GM12891 (cell line): ENCODE measurements at places on chromosomes 4 and X.

GRCh38 chr4:148630051-148630450 is 187.8 kb upstream of the NR3C2 start:
- DNase-seq, result no peak

DNA sequence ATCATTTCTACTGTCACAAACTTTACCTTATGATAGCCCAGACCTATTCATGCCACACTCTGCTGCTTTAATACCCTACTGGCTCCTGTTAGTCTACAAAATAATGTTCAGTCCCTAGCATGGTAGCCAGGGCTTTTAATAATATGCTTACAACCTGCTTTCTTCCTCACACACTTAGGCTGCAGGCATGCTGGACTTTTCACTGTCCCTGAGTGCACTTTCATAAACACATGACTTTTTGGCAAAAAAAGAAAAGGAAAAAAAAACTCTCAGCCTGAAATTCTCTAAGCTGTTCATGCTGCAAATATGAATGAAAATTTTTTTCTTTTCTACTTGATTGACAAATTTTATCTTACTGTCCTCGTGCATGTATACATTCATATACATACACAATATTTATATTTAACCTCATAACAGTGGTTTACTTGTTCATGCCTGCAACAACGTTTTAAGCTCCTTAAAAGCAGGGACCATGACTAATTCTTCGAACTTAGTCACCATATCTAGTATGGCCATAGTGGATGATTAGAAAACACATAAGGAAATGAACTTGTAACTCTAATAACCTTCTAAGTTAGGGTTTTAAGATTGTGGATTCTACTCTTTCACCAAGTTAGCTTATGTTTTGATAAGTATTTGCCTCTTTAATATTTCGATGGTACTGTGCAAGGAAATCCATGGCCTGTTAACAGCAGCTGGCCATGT is 229.5 kb downstream of the SPCS3 start:
- no peak for DNase-seq

- no peak for DNase-seq
These were observed 69.1 kb downstream of the MOSPD2 start for GRCh38 chrX:14942341-14942740.

DNA sequence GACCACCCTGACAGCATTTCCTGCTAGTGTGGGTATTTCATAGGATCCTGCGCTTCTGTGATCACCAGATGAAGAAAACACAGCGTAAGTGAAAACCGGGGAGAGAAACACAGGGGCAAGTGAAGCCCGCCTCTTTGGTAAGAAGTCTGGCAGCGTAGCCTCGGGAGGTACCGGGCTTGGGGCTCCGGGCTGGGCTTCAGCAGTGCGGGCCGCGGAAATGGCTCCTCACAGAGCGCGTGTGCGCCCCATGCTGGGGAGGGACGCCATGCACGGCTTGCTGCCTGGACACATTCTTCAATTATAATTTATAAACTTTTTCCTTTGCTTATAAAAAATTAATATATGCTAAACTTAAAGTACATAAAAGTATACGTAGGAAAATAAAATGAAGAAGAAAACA is 151.5 kb downstream of the AFAP1 start:
- no peak for DNase-seq

GRCh38 chrX:44314808-44315207 is 28.7 kb downstream of the EFHC2 start:
- no peak for DNase-seq

DNA sequence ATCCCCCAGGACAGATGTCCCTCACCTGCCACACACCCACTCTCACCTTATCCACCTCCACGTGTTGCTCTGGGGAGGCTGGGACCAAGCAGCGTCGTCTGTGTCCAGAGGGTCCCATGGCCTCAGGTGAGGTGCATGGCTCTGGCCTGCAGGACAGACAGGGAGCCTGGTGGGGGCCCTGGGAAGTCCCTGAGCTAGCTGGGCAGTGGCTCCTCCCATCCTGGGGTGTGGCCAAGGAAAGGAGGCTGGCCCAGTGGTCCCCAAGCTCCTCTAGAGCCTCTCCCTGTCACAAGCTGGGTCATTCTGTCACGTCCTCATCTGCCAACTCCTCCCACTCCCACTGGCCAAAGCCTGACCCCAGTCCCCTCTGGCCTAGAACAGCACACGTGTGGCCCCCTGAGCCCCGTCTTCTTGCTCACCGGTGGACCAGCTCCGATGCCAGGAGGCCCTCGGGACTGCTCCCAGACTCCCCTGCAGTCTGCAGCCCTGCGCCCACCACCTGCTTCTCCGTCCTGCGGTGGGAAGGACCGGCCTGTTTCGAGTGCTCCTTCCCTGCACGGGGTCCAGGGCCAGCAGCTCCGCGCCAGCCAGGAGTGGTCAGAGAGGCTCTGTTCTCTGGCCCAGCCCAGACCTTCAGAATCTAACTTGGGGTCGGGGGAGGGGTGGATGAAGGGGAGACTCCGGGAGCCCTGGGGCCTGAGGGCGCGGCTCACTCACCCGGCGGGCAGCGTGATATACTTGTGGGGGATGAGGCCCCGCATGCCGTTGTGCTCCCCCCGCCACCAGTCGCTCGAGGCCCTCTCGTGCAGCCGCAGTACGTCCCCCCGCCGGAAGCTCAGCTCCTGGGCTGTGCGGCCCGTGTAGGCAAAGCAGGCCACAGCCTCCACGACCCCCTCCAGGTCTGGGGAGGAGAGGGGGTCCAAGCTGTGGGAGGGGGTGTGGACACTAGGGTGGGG is 4.8 kb downstream of the AVPR2 start:
- no peak for DNase-seq

DNA sequence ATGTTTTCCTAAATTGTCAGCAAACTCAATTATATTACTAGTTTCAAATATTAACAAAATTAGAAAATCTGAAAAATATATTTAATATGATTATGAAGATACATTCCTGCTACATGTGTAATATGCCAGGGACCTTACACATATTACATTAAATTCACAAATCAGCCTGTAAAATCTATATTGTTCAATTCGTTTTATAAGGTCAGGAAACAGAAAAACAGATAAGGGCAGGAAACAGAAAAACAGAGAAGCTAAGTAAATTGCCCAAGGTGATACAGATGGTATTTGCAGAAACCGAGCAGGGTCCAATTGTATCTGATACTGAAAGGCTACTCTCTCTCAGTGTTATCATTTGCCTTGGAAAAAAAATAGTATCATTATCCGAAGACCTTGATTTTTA is 739.0 kb downstream of the DMD start:
- DNase-seq, result no peak

DNA sequence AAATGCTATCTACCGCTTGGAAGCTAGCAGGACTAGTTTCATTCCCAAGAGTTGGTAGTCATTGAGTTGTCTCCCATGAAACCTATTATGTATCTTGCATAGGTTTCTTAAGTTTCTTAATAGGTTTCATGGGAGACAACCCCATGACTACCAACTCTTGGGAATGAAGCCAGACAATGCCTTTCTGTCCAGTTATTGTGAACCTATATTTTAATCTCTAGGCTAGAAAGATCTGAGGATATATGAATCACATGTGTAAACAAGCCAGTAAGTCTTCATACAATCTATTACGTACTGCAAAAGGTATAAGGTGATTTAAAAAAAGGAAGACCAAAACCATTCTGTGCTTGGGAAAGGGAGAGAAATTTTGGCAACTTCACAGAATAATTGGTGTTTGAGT is 162.6 kb downstream of the INPP4B start:
- DNase-seq, result no peak

DNA sequence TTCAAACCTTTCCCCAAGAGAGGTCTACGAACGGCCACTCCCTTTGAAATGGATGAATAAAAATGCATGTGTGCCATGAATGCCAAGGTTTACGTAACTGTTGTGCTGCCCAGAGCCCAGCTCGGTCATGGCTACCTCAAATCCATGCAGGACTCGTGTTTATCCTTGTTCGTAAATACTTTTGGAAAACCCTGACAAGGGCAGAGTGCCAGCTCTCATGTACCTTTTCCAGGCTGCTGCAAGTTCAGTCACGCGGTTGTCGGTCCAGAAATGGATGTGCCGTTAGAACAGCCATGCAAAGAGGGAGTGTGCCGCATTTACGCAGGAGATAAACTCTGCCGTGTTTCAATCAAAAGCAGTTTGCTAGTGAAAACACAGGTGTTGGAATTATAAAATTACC is 123.4 kb downstream of the AMELX start:
- DNase-seq, result no peak

DNA sequence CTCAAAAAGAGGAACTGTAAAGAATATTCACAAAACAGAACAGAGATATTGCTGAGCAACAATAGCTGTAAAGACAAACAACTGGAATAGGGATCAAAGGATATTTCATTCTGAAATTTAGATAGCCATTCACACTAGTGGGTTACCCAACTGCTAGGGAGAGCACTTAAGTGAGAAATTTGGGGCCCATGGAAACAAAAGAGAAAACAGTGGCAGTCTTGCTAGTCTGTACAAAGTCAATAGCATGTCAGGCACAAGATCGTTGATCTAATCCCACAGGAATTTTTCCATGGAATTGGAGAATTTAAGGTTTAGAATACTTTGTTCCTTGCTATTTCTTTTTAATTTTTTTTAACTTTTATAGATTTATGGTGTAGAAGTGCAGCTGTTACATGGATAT is 467.0 kb downstream of the PCDH18 start:
- no peak for DNase-seq

GRCh38 chrX:118126286-118126685 is 9.7 kb upstream of the KLHL13 start:
- no peak for DNase-seq

DNA sequence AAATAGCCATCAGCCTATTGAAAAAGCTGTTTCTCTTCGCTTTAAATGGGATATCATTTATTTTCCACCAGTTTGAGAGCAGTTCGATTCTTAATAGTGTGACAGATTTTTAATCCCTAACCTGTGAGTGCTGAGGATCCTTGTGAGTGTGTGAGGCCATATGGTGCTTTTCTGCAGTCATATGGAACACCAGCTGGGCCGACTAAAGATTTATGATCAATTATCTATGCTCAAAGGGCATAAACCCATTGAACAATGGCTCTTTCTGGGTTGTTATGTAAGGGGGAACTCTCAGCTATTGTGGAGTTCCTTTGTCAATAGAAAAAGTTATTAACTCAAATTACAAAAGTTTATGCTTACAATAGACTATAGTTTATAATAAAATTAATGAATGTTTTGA is 1003.6 kb downstream of the FAT4 start:
- DNase-seq, result no peak

GRCh38 chr4:26263165-26263564 is 57.6 kb upstream of the RBPJ start:
- DNase-seq, result no peak

GRCh38 chr4:93635943-93636342 is 192.6 kb upstream of the ATOH1 start:
- no peak for DNase-seq

- no peak for DNase-seq
These were observed 628.8 kb downstream of the SPRY1 start for GRCh38 chr4:124025428-124025827.

GRCh38 chr4:55795341-55795740 is 24.2 kb upstream of the EXOC1L start:
- DNase-seq, result no peak

- no peak for DNase-seq
These were observed 1044.2 kb downstream of the GLUD2 start for GRCh38 chrX:122091571-122091970.

DNA sequence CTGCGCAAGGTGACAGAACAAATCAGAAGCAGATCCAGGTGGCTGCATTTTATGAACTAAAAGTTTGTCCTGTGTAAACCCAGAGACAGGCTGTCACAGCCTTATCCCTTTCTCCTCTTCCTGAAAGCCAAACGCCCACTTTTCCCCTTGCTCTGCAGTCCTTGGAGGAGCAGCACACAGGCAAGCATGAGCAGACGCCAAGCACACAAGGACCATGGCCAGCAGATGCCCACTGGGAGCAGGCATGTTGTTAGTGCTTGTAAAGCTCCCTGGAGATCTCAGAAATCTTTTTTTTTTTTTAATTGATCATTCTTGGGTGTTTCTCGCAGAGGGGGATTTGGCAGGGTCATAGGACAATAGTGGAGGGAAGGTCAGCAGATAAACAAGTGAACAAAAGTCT is 11.5 kb upstream of the HOPX start:
- no peak for DNase-seq

DNA sequence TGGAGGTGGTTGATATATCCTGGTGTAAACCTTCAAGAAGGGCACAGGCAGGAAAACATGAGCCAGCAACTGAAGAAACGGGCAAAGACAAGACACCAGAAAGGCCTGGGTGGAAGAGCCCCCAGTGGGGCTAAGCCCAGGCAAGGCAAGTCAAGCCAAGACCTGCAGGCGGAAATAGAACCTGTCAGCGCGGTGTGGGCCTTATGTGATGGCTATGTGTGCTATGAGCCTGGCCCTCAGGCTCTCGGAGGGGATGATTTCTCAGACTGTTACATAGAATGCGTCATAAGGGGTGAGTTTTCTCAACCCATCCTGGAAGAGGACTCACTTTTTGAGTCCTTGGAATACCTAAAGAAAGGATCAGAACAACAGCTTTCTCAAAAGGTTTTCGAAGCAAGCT is 7.2 kb downstream of the ZFP42 start:
- DNase-seq, result no peak

- DNase-seq, result peak; percentile 79
These were observed at the start of gene G6PD for GRCh38 chrX:154546354-154547244. Gene G6PD (minus strand): TSS chrX:154546846. CDS start chrX:154546155, 691 bp downstream.

- DNase-seq, result no peak
These were observed 782.5 kb upstream of the INTU start for GRCh38 chr4:126850286-126850685.
